ENCODE measurements at places on chromosomes 7 and 10.

- DNase-seq = no peak
Measured at GRCh38 chr10:1738950-1739349, 1.6 kb upstream of the ADARB2 start.

GRCh38 chr7:43496596-43496995 is 86.3 kb upstream of the STK17A start:
- DNase-seq = no peak

DNA sequence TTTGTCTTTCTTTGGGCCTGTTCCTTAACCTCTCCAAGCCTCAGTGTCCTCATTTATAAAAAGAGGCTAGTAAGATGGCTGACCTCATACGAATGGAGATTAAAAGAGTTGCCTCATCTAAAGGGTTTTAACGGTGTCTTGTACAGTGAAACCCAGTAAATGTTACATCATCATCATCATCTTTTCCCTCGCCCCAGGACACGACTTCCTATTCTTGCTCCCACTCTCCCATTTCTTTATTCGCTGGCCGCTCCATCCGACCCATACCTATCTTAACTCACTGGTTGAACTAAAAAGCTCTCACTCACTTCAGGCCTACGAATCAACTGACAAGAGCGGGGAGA is 554 bp downstream of the FRA10AC1 start:
- DNase-seq = no peak

GRCh38 chr7:139981511-139981895 is 81.2 kb downstream of the PARP12 start:
- no peak for DNase-seq

DNA sequence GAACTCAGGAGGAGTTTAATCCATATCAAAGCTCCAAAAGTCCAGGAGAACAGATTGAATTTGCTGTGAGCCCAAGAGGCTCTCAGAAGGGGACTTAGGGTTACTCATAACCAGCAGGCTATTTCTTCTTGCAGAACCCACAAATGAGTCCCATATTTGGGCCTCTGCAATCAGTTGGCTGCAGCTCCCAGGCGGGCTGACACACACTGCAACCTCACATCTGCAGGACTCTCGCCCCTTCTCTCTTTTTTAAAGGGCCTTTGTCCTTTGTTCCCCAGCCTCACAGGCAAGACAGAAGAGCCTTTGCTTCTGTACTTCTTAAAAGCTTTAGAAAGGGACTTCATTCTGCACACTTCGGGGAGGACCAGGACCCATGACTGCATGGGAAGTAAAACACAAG is 26.7 kb downstream of the CREB3L2 start:
- DNase-seq = no peak

GRCh38 chr7:34074421-34074820 is 169.1 kb downstream of the BMPER start:
- no peak for DNase-seq

GRCh38 chr7:75962607-75963380 is 31.6 kb downstream of the TMEM120A start:
- DNase-seq = peak; percentile 21

DNA sequence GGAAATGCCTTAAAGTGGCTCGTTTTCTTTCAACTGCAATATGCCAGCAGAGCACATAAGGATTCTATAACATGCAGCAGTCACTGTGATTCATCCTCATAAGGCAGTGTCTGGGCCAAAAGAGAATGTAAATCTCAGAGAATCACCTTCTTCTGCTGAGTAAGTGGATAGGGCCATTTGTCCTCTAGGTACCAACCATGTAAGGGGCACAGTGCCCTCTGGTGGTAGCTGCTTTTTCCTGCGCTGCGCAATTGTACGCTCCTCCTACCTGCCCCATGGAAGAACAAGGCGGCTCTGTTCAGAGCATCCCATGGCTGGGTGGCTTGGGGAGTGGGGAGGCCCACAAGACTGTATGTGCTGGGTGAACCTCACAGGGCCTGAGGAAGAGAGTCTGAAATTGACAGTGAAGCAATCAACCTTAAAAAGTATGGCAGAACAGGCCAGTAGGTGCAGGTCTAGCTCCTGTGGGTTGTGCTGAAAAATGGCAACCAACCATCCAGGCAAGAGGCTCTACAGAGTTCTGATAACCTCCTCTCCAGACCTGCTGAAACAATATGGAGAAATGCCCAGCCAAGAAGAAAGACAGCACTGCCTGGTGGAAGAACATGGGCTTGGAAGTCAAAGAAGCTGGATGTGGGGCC is 78.6 kb upstream of the C10orf90 start:
- DNase-seq = peak; percentile 58

GRCh38 chr10:92822060-92822634 is 26.2 kb upstream of the EXOC6 start:
- DNase-seq = peak; percentile 73

DNA sequence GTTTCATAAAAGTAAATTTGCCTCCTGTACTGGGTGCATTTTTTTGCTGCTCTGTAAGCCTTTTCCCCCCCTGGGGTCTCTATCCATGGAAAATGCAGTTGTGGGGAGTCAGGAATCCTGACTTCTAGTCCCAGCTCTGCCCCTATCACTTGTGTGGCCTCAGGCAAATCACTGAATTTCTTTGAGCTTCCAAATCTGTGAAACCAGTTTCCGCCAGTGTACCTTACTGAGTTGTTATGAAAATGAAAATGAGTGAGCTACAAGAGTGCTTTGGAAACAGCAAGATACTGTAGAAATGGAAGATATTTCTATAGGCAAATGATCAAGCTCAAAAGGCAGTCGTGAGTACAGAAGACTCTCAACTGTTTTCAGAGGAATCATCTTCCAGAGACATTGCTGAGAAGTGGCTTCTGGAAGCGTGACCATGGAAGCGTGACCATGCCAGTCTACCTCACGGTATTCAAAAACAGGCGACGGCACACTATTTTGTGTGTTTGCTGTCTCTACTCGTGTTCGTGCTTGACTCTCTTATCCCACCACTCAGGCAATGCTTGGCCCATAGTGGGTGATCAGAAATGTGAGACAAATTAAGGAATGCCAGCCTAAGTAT is 107.4 kb downstream of the ATXN7L1 start:
- no peak for DNase-seq

GRCh38 chr10:26468700-26469099 is 30.6 kb downstream of the APBB1IP start:
- DNase-seq = no peak

DNA sequence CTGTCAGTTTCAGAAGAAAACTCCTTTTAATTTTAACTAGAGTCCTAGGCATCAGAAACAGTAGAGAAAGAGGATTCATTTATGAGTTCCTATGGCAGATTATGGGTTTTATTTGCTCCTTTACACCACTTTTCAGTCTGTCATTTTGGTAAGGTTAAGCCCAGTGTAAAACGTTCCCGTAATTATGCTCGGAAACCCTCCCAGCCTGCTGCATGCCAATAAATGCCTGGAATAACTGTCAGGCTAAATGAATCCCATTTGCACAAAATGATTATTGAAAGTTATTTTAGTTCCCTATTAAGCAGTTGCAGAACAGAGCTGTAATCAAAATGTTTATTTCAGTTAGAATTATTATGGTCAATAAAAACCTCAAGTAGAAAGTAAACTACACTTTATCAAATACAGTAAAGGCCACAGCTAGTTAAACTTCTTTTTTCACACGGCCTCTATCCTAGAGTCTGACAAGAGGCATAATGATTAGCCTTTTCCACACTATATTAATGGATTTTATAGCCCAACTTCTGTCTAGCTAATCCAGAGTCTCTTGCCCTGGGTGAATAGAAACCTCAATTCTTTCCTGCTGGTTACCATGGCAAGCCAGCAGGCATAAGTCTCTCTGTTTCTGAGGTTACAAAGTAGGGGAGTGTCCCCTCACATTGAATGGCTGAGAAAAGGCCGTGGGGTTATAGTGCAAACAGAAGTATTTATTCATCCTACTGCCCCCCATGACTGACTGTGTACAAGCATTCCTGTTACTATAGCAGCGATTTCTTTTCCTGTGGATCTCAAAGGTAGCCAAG is 80.8 kb upstream of the NPVF start:
- DNase-seq = no peak

DNA sequence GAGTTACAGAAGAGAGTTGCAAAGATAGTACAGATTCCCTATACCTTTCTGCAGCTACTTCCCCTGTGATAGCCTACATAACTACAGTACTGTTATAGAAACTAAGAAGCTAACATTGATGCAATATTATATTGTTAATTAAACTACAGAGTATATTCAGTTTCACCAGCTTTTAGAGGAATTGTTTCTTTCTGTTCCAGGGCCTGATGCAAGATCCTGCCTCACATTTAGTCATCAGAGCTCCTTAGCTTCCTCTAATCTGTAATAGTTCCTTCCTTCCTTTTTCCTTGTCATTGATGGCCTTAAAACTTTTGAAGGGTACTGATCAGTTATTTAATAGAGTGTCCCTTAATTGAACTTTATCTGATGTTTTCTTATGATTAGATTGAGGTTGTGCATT is 56.8 kb downstream of the SDHAF3 start:
- no peak for DNase-seq

DNA sequence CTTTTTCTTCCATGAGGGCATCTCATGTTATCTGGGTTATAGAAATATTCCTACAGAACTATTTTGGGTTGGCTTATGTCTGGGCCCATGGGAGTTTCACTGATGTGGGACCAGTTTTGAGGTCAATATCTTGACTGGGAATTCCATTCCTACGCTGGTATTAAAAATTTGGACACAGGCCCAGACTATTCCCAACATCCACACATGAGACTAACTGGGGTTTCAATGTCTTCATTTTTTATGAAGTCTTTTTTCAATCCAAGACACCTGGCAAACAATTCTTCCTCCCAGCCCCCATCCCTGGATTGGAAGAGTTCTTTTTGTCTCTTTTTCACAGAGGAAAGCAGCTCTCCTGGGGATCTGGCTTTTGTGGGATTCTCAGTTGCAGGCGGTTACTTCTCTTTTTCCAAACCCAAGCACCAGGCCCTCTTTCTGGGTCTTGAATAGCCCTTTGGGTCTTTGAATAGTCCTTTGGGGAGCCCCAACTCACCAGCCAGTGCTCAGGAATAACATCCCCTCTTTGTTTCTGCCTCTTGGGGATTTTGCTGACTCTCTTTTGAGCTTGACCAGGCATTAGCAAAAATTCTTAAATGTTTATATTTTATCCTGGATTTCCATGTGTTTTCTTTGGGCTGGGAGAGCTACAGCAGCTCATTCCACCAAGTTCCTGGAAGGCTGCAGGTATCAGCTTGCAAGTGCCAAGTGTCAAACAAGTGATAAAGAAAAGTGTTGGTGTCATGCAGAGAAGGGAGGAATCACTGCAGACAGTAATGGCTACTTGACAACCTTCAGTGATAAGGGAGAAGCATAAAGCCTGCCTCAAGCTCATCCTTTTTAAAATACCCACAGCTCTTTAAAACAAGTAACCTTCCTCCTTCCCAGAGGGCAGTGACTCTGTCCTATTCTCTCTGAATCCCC is 234.3 kb downstream of the ADAM12 start:
- no peak for DNase-seq

DNA sequence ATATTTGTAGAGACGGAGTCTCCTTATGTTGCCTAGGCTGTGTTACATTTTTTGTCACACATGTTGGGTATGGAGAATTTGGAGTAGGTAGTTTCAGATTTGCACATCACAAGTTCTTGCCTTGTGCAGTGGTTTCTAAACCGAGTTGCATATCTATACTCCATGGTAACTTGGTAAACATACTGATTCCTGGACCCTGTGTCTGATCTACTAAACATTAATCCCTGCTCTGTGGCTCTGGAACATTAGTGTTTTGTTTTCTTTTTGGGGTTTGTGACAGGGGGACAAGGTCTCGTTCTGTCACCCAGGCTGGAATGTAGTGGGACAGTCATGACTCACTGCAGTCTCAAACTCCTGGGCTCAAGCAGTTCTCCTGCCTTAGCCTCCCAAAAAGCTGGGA is 24.7 kb downstream of the AUTS2 start:
- no peak for DNase-seq

- no peak for DNase-seq
Measured at GRCh38 chr7:12620371-12620770, 49.9 kb downstream of the SCIN start.

GRCh38 chr7:28316489-28316888 is 95.8 kb upstream of the CREB5 start:
- DNase-seq = peak; percentile 37

DNA sequence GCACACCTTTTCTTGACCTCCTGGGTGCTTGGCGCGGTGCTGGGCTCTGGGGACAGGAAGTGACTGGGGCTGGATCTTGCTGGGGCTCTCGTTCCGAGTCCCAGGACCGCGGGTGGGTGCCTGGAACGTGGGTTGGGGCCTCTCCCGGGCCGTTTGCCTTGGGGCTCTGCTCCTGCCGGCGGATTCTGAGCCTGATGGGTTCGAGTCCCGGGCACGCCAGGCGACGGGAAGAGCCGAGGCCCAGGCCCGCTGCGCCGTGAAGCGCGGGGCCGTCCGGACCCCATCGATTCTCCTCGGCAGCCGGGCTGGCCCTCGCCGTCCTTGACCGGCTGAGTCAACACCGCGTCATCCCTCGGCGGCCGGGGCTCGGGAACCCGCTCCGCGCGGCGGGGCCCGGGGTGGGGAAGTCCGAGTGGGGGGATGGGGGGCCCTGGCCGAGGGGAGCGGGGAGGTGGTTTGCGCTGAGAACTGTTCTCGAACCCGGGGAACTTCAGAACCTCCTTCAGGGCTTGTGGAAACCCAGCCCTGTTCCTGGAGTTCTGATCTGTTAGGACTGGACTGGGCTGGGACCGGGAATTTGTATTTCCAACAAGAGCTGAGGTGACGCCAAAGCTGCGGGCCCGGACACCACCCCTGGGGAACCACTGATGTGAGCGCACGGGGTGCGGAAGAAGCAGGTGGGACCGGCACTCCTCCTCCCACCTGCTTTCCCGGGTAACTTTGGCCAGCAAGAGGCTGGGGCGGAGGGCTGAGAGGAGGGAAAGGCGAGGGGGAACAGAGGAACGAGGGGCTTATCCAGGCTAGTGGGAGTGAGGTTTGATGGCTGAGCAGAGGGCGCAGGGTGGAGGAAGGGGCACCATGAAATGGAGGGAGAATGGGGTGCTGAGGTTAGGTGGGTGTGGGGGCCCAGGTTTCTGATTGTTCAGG is 6.2 kb downstream of the HHEX start:
- no peak for DNase-seq

DNA sequence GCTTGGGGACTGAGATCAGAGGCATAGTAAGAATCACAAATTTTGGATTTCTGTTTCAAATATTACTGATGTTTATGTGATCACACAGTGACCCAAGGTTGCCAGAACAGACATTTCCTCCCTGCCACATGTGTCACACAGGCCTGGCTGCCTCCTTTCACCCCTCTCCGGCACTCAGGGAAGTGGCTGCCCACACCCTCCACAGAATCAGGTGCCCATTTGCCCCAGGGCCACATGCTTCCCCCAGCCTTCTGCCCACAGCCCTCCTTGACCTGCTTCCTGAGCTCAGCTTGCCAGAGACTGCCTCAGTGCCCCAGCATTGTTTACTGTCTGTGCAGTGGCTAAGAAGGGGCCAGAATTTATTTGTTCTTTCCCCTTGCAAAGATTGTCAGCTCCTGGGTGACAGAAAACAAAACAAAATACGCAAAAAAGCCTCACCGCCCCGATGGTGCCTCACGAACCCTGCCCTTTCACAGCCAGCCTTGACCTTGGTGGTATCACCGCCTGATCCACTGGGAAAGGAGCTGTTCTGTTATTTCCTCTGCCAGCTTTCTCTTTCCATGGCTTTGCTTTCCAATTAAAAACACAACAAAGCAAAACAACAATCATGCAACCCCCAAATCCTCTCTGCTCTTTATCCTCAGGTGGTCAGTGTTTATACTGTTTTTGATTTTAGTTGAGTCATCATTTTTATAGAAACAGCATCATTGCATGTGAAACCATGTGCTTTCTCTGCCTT is 52.8 kb downstream of the CHN2 start:
- DNase-seq = no peak

All from AG04450 (cell line).